GM23248 (cell line): ENCODE measurements at places on chromosomes 5 and 9. TPM values are rescaled to one million over a fixed set of nuclear protein-coding genes. Genes with fewer than 3 reads are reported as not detected.

DNA sequence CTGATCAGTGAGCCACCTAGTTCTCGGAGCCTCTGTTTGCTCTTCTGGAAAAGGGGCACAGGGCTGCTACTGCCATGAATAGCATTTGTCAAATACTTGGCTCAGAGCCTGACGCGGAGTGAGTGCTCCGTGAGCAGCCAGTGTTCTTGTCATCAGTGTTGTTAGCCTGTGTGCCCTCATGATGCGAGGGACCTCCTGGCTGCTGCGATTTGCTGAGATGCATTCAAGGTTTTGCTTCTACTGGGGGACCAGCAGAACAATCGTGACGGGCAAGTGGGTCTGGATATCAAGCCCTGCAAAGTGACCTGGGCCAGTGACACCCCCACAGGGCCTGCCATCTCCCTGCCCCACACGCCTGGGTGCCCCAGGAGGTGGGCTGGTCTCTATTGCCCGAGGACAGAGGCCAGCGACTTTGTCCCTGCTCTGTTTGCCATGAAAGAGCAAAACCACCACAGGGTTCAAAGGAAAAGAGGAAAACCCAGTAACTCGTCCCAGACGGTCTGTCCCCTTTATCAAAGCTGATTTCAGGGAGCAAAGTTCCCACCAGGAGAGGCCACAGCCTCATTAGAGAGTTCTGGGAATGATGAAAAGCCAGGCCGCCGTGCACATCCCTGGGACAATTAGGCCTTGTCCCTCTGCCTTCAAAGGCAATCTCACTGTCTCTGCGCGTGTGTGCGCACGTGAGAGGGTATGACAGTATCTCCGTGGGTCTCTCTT lies 86.5 kb upstream of the LMX1B start:
- no peak for DNase-seq

DNA sequence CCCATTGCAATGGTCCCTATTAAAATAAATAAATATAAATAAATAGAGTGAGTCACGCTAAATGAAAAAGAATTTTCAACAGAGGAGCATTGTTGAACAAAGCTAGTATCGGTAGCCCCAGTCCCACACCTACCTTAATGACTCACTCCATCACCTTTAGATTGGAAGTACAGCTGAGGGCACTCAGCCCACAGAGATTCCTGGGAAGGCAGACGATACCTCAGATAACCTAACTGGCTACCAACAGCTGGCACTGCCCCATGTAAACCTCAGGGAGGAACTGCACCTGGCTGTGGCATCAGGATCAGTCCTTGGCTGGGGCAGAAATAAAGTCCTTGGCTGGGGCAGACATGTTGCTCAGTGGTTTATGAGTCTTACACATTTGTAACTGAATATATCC lies 49.3 kb downstream of the SPRY4 start:
- DNase-seq = no peak

GRCh38 chr5:153601377-153601776 lies 110.9 kb downstream of the GRIA1 start:
- DNase-seq = no peak

DNA sequence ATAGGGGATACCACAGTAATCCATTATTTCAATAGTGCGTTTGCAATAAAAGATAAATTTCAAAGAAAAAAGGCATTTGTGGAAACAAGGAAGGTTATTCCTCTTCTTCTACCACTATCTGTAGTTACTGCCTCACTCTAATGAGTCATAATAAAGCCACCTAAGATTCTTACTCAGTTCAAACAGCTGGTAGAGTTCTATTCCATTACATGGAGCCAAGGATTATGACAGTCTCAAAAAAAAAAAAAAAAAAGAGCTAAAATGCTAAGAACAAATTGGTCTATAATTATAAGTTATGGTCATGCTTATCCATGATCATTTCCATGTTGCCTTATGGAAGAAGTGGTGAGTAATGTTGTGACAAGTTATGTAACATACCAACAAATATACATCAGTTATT lies 46.3 kb downstream of the DENND1A start:
- DNase-seq = peak; percentile 56

GRCh38 chr5:132407970-132408369 lies 38.5 kb downstream of the SLC22A5 start:
- peak; percentile 39 for DNase-seq

DNA sequence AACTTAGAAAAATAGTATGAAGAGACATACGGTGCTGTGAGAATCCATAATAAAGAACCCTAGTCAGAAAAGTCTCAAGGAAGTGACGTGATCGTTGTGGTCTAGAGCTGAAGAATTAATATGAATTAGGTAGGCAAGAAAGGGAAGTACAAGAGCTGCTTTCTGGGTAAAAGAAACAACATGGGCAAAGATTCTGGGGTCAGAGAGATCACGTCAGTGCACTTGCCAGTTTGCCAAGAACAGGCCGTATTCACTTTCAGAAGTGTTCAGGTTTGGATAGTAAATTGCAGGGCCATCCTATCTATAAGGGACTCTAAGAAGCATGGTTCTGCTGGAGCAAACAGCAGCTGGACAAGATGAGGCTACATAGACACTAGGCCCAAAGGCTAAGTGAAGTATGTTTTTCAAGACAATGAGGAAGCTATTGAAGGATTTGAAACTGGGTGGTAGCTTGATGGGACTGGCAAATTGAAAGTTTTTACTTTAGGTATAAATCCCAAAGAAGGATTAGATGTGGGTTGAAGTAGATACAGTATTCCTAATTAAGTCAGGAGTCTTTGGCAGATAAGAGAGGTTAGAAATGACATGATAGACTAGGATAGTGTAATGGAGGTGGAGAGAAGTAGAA lies 4.8 kb upstream of the CHD1 start:
- no peak for DNase-seq

LTC4S gene
- 3.7 and 6.6 TPM in 2 replicates for total RNA-seq

ANXA2R gene
- total RNA-seq = 0.13 and 1.2 TPM in 2 replicates

PCDHB14 gene
- total RNA-seq = 2.1 and 4.3 TPM in 2 replicates

GRCh38 chr9:115531410-115532125 lies 413.6 kb upstream of the TNC start:
- peak; percentile 93 for DNase-seq

DNA sequence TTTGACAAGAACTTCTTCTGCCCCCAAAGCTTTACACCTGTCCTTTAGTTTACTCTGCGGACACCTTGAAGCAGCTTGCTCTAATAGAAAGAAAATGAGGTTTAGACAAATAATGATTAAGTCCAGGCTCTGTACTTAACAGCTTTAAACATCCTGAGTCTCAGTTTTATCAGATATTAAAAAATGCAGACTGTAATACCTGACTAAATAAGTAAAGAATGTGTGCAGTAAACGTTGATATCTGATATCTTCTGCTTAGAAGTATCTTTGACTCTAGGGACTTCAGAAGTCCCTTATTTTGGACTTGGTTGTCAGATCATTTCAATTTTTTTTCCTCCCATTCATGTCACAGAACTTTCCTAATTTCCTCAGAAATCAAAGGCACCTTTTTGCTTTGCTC lies 1060.4 kb downstream of the CDH12 start:
- DNase-seq = no peak

GRCh38 chr9:19445452-19445851 lies 36.6 kb downstream of the ACER2 start:
- no peak for DNase-seq

DNA sequence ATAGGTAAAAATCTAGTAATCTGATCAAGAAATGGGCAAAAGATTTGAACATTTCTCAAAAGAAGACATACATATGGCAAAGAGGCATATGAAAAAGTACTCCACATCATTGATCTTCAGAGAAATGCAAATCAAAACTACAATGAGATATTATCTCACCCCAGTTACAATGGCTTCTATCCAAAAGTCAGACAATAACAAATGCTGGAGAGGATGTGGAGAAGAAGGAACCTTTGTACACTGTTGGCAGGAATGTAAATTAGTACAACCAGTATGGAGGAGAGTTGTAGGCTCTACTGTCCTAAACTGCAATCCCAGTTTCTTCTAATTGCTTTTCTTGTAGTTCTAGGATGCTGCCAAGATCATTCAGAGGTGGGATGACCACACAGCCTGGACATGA lies 193.5 kb upstream of the RFX3 start:
- no peak for DNase-seq

DOCK8 gene
- not detected in 2 replicates for total RNA-seq

ALDH1A1 gene
- not detected in 2 replicates for total RNA-seq

SOHLH1 gene
- not detected in 2 replicates for total RNA-seq

ZNF354C gene
- total RNA-seq = 6.9 and 7.5 TPM in 2 replicates

DNA sequence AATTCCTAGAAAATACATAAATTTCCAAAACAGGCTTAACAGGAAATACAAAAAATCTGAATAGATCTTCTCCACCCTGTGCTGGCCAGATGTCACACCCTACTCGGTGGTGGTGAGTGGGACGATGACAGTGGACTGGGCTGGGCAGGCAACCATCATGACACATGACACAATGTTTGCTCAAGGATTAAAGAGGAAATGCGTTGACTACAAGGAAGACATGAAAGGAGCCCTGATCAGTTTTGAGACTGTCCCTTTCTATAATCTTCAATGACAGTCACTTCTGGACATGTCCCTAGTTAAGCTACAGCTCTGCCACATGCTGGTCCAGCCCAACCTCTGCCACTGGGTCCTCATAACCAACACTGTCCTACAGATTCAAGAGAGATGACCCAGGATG lies 99.8 kb downstream of the ZDHHC21 start:
- no peak for DNase-seq

DNA sequence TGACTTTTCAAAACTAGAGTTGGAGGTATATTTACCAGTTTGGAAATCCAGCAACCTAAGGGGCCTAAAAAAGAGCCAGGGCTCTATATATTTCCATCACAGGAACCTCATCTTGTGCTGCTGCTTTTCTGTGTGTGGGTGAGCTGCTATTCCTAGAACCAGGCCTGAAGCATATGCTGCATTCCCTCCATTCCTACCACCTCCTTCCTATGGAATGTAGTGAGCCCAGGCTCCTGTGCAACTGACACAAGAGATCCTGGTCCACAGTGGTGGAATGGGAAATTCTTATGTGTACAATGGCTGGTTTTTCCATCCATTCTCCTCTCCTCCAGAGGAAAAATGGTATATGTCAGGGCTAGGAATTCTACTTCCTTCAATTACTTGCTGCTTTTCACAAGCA lies 39.1 kb downstream of the SPEF2 start:
- DNase-seq = peak; percentile 45

DMRT2 gene
- total RNA-seq = not detected in 2 replicates

DNA sequence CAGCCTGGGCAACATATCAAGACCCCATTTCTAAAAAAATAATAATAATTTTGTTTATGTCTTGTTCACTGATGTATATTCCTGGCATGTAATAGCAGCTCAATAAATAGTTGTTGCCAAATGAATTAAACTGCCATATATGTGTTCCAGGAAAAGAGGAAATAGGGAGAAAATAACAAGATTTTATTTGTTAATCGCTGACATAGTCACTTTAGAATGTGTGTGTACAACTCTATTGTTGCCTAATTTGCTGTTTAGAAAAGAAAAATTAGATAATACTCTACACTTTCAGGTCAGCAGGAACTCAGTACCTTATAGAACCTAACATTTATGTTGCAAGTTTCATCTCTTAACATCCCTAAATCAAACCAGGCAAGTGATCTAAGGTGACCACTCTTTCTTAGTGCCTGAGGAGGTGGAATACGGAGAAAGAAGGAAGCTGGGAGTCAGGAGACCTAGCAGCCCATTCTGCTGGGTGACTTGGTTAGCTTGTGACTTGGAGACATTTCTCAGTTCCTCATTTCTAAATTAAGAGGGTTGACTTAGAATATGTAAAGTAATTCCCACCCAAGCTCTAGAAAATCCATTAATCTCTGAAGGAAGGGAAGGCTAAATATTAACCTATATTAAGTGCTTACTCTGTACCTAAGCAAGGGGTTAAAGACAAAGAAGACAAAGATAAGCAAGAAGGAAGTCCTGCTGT lies 110.3 kb upstream of the IQGAP2 start:
- DNase-seq = no peak

DNA sequence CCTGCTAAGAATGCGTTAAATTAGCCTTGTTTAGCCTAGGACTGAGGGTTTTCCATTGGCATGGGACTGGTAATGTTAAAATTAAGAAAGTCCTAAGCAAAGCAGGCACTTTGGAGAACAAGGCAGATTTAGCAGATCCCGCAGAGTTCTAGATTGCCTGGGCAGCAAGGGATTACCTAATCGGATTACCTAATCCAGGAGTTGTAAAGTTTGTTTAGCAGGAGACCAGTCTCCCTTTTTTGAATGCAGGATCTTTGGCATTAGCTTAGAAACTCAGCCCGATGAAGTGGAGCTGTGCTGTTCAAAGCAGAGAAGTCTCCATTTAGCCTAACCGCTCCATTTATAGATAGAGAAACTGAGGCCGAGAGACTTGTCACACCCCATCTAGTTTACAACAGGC lies 206.0 kb downstream of the DMRT2 start:
- DNase-seq = no peak

CLIC3 gene
- 33.3 and 37.7 TPM in 2 replicates for total RNA-seq

DNA sequence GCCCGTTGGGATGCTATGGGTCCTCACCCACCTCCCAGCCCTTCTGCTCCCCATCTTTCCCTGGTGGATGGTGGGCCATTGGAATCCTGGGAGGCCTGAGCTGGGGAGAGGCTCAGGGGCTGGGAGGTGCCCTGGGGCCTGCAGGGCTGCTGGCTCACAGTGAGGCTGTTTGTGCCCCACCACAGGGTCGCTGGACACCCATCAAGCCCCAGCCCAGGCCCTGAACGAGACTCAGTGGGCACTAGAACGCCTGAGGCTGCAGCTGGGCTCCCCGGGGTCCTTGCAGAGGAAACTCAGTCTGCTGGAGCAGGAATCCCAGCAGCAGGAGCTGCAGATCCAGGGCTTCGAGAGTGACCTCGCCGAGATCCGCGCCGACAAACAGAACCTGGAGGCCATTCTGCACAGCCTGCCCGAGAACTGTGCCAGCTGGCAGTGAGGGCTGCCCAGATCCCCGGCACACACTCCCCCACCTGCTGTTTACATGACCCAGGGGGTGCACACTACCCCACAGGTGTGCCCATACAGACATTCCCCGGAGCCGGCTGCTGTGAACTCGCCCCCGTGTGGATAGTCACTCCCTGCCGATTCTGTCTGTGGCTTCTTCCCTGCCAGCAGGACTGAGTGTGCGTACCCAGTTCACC lies 4.9 kb upstream of the AIF1L start:
- no peak for DNase-seq

DNA sequence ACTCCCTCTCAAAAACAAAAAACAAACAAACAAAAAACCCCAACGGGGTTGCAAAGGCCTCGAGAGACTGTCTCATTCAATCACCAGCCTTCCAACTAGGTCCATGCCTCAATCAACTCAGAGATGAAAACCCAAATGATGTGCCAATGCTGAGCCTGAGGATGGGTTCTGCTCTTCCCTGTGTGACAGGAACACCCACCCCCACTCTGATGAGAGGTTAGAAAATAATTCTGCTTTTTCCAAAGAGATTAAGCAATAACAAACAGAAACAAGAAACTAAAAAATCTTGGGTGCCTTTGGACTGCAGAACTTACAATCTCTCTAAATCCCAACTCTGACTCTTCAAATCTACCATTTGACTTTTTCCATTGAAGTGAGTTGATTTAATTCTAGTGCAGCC lies 25.5 kb upstream of the FBP1 start:
- DNase-seq = no peak

TMEM215 gene
- not detected in 2 replicates for total RNA-seq

DNA sequence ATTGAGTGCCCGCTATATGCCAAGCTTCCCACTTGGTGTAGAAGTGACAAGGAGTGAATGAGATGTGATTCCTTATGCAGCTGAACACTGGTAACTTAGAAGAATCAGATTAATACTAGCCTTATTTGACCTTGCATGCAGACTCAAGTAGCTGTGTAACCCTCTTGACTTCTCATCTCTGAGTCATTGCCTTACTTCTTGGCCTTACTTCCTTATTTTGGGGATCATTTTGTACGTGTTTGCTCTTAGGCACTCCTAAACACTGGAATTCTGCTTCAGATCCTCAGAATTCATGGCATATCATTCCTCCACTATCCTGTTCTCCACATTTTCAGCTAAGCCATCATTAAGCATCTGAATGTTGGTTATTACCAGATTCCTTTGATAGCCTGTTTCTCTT lies 948.9 kb upstream of the ARRDC3 start:
- DNase-seq = peak; percentile 65

PCDHB6 gene
- total RNA-seq = 0.22 and 0.38 TPM in 2 replicates
